ENCODE measurements at places on chromosomes 5 and 9.

GRCh38 chr9:26462213-26462612 lies 430.4 kb downstream of the CAAP1 start:
- DNase-seq: no peak

DNA sequence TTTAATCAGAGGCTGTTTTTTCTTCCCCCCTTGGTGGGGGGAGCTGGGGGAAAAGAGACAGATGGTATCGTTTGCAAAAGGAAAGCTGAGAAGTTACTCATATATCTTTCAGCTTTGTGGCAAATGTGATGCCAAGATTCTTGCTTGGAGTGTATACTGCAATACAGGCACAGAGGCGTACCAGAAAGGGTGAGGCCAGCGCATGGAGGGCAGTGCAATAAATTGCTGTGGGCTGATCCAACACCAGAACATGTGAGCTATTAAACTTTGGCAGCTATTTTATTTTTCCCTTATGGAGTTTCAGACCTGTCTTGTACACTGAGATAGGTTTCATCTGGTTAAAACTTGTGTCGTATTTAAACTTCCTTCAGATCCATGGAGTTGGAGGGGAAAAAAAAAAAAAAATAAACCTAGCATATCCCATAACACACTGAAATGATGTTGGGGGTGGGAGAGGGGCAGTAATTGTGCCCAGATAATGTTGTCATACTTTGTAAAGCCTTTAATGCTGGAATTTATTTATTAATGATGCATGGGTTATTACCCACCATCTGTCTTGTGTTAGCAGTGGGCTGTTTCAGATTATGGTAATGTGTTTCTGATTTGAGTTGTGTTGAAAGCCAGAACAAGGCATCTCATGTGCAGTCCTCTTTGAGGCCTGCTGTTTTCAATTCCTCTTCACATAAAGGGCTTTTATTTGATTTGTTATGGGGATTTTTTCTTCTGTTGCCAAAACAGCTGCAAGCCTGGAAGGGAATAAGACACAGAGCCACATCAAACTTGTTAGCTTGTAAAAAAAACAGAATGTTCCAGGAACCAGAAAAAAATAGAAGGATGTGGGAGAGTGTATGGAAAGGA lies 891.3 kb downstream of the TLE1 start:
- no peak for DNase-seq

GRCh38 chr9:34562135-34562745 lies 27.3 kb downstream of the CNTFR start:
- DNase-seq: no peak

DNA sequence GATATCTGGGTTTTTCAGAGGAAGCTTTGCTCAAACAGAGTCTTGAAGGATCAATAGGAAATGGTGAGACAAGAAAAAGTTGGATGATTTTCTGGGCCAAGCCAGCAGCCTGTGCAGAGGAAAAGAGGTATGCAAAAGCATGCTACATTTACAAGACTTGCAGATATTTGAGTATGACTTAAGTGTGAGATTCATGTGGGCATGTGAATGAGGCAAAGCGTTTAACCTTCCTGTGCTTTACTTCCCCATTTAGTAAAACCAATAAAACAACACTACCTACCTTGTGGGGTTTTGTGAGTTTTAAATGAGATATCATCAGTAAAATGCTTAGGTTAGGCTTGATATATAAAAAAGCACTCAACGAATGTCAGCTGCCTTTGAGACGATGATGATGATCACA lies 58.1 kb downstream of the PIP5K1B start:
- no peak for DNase-seq

- DNase-seq: no peak
These were observed 40.3 kb downstream of the GLRX start for GRCh38 chr5:95782181-95782580.

DNA sequence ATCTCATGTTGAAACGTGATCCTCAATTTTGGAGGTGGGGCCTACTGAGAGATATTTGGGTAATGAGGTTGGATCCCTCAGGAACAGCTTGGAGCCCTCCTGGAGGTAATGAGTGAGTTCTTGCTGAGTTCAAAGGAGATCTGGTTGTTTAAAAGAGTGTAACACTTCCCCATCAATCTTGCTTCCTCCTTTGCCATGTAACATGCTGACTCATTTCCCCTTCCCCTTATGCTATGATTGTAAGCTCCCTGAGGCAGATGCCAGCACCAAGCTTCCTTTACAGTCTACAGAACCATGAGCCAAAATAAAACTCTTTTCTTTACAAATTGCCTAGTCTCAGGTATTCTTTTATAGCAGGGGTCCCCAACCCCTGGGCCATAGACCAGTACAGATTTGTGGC lies 352.3 kb downstream of the SLCO4C1 start:
- DNase-seq: peak; percentile 7

DNA sequence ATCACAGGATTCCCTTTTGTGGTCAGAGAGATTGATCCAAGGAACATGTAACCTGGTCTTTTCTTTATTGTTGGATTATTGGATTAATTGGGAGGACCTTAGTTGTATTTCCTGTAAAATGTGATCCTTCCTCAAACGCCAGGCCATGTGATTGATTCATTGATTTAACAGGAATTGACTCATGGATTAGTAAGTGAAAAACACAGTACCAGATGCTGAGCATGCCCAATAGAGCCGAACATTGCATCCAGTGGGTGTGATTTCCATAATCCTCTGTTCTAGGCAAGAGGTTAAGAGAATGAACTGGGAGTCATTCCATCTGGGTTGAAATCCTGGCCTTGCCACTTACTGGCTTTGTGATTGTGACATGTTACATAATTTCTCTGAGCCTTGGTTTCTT lies 522.3 kb downstream of the MAT2B start:
- DNase-seq: no peak

GRCh38 chr9:5500441-5501235 lies 9.7 kb upstream of the PDCD1LG2 start:
- DNase-seq: no peak

All from RPMI8226 (cell line).